ENCODE measurements at places on chromosomes 4 and X.

DNA sequence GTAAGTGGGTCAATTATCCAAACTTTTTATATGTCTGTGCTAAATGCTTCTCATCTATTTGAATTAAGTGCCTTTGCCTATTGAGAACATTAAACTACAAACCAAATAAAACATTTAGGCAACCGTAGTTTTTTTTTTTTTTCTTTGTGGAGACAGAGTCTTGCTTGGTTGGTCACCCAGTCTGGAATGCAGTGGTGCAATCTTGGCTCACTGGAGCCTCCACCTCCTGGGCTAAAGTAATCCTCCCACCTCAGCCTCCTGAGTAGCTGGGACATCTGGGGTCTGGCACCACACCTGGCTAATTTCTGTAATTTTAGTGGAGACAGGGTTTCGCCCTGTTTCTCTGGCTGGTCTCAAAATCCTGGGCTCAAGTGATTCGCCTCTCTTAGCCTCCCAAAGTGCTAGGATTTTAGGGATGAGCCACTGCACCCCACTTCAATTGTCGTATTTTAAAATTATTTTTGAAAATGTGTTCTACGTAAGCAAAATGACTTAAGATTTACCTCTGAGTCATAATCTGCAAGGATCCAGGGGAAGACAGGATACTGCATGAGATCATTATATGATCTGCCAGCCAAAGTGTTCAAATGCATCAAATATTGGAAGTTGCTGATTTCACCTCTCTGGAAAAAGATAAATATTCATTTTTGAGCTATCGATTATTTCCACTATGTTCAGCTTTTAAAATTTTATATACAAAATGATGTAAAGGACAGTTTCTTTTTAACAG is 125.6 kb downstream of the CDS1 start:
- DNase-seq: no peak

DNA sequence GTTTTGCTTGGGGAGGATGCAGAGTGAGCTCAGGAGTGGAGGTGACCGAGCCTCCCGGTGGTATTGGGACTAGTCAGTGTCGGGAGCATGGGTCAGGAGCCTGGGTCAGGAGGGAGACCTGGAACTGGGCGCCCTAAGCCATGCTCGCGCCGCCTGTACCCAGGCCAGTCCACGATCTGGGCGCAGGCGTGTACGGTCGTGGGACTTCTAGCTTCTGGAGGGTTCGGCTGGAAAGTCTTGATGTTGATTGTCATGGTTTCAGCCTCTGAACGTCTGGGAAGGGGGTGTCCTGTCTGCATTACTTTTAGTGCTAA is 244 bp downstream of the EIF2S3 start:
- no peak for DNase-seq

DNA sequence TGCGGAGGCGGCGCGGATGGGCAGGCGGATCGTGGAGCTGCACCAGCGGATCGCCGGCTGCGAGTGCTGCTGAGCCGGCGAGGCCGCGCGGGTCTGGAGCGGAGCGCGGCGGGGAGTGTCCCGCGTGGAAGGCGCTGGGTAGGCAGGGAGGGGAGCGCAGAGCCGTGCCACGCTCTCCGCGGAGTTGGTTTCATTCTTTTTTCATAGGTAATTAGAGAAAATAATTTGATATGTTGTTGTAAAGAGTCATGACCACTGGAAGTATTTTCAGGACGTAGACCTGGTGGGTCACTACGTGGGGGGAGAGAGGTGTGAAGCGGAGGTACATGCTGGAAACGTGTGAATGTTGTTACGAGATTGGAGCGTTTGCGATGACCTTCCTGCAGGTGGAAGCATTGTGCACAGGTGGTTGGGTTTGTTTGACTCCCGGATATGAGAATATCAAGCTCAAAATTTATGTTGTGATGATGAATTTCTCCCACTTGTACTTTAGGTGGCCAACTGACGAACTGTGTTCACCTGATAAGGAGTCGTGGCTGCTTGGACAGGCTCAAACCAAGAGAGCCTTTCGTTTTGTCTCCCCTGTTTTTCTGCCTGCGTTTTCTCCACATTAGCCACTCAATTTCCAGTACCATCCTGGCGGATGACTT is 19.1 kb upstream of the S100P start:
- DNase-seq: peak; percentile 61

DNA sequence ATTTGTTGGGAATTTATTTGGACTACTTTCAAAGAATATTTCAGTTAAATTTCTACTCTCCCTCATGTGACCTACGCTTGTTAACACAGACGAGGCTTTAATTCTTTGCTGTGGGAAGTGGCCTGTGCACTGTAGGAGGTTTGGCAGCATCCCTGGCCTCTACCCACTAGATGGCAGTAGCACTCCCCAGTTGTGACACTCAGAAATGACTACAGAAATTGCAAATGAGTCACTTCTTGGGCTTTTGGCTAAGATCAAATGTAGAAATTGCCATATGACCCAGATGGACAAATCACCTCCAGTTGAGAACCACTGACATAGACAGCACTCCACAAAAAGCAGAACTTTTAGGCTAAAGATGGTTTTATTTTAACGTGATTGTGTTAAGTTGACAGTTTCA is 22.1 kb downstream of the PIR start:
- peak; percentile 65 for DNase-seq

Data from GM23338 (cell line).